GM12878 (cell line): ENCODE measurements at places on chromosomes 16 and 17. TPM values are rescaled to one million over a fixed set of nuclear protein-coding genes. Genes with fewer than 3 reads are reported as not detected.

SLFN13 gene
- polyA plus RNA-seq = 58.0 and 63.3 TPM in 2 replicates

CCDC144A gene
- 0.57 and 0.71 TPM in 2 replicates for polyA plus RNA-seq

HSD17B2 gene
- polyA plus RNA-seq = not detected in 2 replicates

SBK1 gene
- polyA plus RNA-seq = 0.04 TPM in 1 of 2 replicates, not detected in the other

- H3K36me3 ChIP-seq = no peaks in the 10 kb centered on the region
- no peak overlapping the region for H3K4me3 ChIP-seq
Measured at GRCh38 chr17:37737081-37737480, 7.8 kb downstream of the HNF1B start.

- no peak overlapping the region for H3K27ac ChIP-seq
- no peak overlapping the region for H3K4me3 ChIP-seq
- DNase-seq = no peak
- no peaks in the 10 kb centered on the region for H3K4me1 ChIP-seq
Measured at GRCh38 chr17:49913226-49914095, 55.5 kb upstream of the DLX4 start.

GRCh38 chr17:13272296-13272695 is 254.5 kb upstream of the ELAC2 start:
- no peak overlapping the region for H3K4me3 ChIP-seq
- H3K4me1 ChIP-seq = no peaks in the 10 kb centered on the region
- no peaks in the 10 kb centered on the region for H3K36me3 ChIP-seq
- H3K27ac ChIP-seq = no peak overlapping the region
- no peaks in the 10 kb centered on the region for H3K27me3 ChIP-seq
- DNase-seq = no peak

DNA sequence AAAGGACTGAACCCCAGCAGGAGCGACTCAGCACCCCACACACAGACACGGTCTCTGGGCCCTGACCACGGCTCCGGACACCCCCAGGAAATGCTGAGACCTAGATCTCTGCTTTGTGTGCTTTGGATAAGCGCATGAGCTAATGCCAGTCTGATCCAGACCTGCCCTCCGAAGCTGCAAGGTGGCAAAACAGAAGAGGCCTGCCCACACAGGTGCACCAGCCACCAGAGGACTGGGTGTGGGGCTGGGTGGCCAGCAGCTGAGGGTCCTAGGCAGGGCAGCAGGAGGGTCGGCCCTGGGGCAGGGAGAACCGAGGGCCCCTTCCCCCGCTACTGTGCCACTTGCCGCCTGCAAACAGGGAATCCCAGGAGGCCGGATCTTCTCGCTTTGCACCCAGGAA is 30.7 kb upstream of the EIF1 start:
- H3K36me3 ChIP-seq = no peaks in the 10 kb centered on the region
- no peak overlapping the region for H3K27ac ChIP-seq
- H3K4me3 ChIP-seq = no peak overlapping the region
- DNase-seq = no peak
- H3K4me1 ChIP-seq = no peaks in the 10 kb centered on the region; the same call in 1 of the 2 replicates

DNA sequence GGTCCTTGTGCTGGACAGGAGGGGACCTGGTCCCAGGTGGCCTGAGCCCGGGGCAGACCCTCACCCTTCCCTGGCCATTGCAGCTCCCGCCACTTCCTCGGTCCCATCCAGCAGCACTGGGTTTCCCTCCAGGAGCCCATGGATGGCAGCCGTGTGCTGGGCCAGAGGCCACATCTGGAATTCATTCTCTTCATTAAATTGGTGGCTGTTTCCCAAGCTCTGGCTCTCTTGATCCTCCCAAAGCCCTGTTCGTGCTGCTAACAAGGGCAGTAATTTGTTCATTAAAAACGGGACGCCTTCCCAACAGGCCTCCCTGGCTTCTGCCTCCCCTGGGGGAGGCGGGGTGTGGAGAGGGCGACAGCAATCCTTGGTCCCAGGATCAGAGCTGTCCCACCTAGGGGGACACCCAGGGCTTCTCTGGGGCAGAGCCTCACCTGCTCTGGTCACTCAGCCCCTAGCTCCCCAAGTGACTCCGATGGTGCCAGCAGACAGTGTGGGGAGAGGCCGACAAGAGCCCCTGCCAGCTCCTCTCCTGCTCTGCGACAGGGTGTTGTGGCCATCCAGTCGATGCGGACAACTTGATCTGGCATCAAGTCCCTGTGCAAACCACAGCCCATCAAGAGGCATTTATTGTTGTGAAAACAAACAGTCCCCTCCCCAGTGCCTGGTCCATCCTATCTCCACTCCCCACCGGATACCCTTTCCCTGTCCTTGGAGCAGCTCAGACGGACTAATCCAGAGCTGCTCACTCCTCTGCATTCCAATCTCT is 44.0 kb downstream of the SDK2 start:
- no peak overlapping the region for H3K27ac ChIP-seq
- no peak for DNase-seq
- H3K36me3 ChIP-seq = no peaks in the 10 kb centered on the region
- H3K27me3 ChIP-seq = no peaks in the 10 kb centered on the region; the same call in 1 of the 2 replicates

- H3K4me3 ChIP-seq = no peak overlapping the region
- no peaks in the 10 kb centered on the region for H3K4me1 ChIP-seq
- H3K27me3 ChIP-seq = no peaks in the 10 kb centered on the region
- H3K36me3 ChIP-seq = no peaks in the 10 kb centered on the region
- DNase-seq = no peak
Measured at GRCh38 chr17:14918540-14918939, 346.6 kb downstream of the PMP22 start.

DNA sequence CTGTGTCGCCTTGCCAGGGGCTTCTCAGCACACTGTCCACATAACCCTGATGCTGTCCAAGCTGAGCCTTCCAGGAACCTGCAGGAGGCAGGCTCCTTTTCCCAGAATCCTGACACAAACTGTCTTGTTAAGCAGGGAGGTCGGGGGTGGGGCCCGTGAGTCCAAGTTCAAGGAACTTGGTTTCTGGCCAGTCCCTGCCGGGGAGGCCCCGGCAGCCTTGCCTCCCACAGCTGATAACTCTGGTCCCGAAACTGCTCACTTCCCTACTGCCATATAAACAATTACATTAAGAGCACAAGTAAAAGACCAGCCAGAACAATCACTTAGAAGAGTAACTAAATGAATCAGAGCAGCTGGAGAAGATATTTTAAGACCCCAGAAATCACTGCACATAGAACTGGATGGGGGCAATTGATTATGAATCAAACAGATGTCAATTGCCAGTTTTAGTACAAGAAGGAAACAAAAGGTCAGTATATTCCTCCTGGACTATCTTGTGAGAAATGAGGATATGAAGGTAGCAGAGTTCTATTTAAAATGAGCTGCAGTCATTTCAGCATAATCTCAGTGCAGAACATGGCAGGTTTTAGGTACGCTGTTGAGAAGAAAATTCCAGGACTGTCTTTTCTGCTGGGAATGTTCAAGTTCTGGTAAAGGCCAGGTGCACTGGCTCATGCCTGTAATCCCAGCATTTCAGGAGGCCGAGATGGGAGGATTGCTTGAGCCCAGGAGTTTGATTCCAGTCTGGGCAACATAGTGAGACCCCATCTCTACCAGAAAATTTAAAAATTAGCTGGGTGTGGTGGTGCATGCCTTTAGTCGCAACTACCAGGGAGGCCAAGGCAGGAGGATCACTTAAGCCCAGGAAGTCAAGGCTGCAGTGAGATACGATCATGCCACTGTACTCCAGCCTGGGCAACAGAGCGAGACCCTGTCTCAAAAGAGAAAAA is 169.8 kb downstream of the PITPNC1 start:
- no peak overlapping the region for H3K4me3 ChIP-seq
- DNase-seq = no peak
- H3K27me3 ChIP-seq = no peaks in the 10 kb centered on the region
- peak overlapping the region; percentile 69 for H3K27ac ChIP-seq
- peaks cover 22% of the 10 kb centered on the region for H3K4me1 ChIP-seq
